Prostate gland (tissue), 2 donors: ENCODE measurements at places on chromosomes 2 and 18. TPM values are rescaled to one million over a fixed set of nuclear protein-coding genes. Genes with fewer than 3 reads are reported as not detected.

GRCh38 chr2:41720331-41721251 is 327.2 kb upstream of the PKDCC start:
- DNase-seq, result no peak

DNA sequence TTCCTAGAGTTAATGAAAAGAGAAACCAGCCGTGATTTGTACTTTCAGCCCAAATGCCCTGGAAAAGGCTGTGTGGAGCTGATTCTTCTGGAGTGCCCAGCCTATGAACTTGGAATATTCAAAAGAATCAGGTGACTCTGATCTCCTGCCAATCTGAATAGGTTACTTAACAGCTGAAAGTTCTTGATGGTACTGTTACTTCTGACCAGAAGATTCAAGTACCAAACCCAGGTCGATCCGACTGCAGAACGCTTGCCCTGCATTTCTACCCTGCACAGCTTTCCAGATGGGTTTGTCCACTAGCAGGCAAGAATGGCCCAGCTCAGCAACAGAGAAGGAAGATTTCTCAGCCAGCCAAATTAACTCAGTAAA is 430.4 kb downstream of the PID1 start:
- DNase-seq, result no peak

GRCh38 chr2:28142386-28142785 is 250.3 kb upstream of the FOSL2 start:
- DNase-seq, result no peak

DNA sequence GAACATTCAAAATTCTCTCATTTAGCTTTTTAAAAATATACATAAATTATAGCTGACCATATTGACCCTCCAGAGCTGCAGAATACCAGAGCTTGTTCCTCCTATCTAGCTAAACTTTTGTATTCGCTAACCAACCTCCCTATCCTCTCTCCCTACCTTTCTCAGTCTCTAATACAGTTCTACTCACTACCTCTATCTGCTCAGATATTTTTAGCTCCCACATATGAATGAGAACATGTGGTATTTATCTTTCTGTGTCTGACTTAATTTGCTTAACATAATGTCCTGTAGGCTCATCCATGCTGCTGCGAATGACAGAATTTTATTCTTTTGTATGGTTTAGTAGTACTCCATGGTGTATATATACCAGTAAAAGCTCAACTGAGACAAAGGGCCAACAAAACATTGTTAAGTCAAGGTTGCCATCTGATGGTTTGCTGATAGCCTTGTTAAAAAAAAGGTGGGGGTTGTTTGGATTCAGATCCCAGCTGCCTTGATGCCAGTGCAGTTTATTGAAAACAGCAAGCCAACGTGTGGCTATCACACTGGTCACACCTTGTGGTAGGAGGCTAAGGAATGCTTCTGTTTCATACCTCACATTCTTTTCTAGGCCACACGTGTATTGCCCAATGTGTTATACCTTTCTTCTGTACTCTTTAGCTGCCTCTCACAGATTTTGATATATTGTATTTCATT is 101.5 kb downstream of the VWA3B start:
- DNase-seq, result no peak

PSMA8 gene
- total RNA-seq, result 2.9 TPM
